ENCODE measurements at places on chromosomes 2 and 18.
A peak's percentile ranks its signal among the peaks of the same experiment; 100 is the strongest.

- peak; percentile 52 for DNase-seq
These were observed 12.6 kb downstream of the ITPRID2 start for GRCh38 chr2:181904022-181904632.

DNA sequence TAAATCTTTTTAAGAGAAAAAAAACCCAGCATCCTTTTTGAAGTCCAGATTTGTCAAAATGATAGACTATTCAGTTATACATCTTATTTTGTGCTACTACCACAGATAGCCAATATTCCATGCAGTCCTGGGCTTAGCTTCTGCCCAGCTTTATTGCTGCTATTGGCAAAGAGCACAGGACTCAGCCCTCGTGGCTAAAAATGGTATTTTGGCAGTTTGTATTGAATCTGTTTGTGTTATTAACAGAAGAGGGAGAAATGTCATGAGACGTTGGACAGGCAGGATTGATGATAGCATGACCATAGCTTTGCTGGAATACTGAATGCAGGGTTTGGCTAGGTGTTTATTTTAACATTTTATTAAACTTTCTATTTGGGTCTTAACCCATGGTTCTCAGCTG lies 19.4 kb downstream of the ELAC1 start:
- no peak for DNase-seq

- no peak for DNase-seq
These were observed 400.9 kb upstream of the SMIM21 start for GRCh38 chr18:75828379-75828778.

DNA sequence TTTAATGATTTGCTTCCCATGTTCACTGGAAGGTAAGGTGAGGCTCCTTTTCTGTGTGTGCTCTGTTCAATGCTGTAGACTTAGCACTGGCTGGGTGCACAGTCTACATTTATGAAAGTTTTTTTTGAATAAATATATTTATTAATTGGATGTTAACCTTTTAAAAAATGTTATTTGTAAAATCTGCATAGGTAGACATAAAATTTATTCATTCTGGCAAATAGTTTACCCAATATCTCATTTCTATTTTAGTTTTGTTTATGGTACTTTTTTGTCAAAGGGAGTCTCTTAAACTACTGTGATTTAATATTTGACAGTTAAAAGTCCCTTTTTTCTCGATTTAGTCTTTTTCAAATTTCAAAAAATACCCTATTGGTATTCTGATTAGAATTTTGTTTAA lies 19.9 kb downstream of the CDKL4 start:
- DNase-seq, result no peak

- DNase-seq, result peak; percentile 86
These were observed 364.7 kb downstream of the ERBB4 start for GRCh38 chr2:212173756-212174510.
